Sigmoid colon (tissue), 7 donors: ENCODE measurements at places on chromosomes 13 and 19. TPM values are rescaled to one million over a fixed set of nuclear protein-coding genes. Genes with fewer than 3 reads are reported as not detected.

- peak; percentile 52 for DNase-seq
- H3K4me1 ChIP-seq = peaks cover 54% of the 10 kb centered on the region
- peak overlapping the region; percentile 68 for H3K27ac ChIP-seq
- no peak overlapping the region for H3K4me3 ChIP-seq
- no peaks in the 10 kb centered on the region for H3K27me3 ChIP-seq
Measured at GRCh38 chr19:46374536-46375475, 27.9 kb downstream of the PPP5C start.

LCP1 gene
- total RNA-seq = 42.6 TPM

CPT1C gene
- total RNA-seq = 4.6 TPM

ZNF573 gene
- total RNA-seq = 7.5 TPM
